Endothelial cell (in vitro differentiated cells): ENCODE measurements at places on chromosomes 7 and 10. TPM values are rescaled to one million over a fixed set of nuclear protein-coding genes. Genes with fewer than 3 reads are reported as not detected.

CCL24 gene
- total RNA-seq: not detected

MCM10 gene
- 7.0 TPM for total RNA-seq

NDUFB8 gene
- 171 TPM for total RNA-seq

UCN3 gene
- not detected for total RNA-seq

CRHR2 gene
- total RNA-seq: 0.38 TPM

- no peak overlapping the region for H3K4me3 ChIP-seq
- H3K27ac ChIP-seq: no peak overlapping the region
- no peaks in the 10 kb centered on the region for H3K36me3 ChIP-seq
- H3K4me1 ChIP-seq: no peaks in the 10 kb centered on the region
Measured at GRCh38 chr7:138388673-138389491, 71.2 kb upstream of the TRIM24 start.

DNA sequence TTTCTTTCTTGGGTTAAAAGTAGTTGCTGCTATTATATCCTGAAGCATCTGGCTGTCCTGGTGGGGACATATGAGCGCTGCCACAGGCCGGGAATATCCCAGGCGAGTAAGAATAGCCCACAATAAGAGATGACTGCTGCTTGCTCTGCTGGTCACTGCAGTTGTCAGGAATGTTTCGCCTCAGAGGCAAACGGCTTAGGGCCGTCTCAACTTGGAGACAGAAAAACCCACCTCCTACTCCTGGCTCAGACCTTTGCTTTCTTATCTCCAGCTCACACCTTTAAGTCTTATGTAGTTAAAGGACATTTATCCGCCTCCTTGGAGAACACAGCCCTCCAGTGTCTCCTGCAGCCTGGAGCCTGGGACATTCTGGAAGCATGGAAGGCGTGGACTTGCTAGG, at the start of gene GJD4:
TSS of gene GJD4 (plus strand) at position 151 of the 400 bp plus-strand sequence. CDS start at position 378, 227 bp downstream.
- no peak within 1 kb of the TSS for H3K4me3 ChIP-seq
- DNase-seq: no peak
- H3K4me1 ChIP-seq: no peaks in the 10 kb centered on the region
- H3K27ac ChIP-seq: no peak within 1 kb of the TSS
- peaks cover 3% of the 10 kb centered on the region for H3K36me3 ChIP-seq

- no peak for DNase-seq
- H3K4me3 ChIP-seq: no peak overlapping the region
- H3K27ac ChIP-seq: no peak overlapping the region
Measured at GRCh38 chr7:102323914-102324195, 32.4 kb downstream of the SPDYE6 start.

GRCh38 chr7:138247568-138248333, 171.5 kb downstream of the AKR1D1 start:
- no peaks in the 10 kb centered on the region for H3K27me3 ChIP-seq
- H3K36me3 ChIP-seq: peaks cover 4% of the 10 kb centered on the region
- DNase-seq: no peak
- H3K27ac ChIP-seq: no peak overlapping the region

DNA sequence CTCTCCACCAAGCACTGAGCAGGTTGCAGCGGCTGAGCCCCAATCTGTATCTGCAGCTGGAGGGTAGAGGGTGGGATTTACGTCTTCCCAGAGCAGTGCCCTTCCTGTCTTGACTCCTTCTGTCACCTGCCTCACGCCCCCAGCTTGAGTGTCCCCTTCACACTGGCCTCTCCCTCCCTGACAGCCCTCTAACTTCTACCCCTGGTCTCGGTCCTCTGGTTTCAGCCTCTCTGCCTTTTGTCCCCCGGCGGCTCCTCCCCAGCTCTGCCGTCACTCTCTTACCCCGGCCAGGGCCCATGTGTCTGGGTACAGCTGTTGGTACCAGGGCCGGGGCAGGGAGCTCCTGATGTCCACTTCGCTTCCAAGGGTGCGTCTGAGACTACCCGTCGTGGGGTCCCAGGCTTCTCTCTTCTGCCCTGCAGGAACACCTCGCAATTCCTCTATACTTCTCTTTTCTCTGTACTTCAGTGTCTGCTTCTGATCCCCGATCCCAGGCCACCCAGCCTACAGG, 654 bp downstream of the MUC3A start:
- no peak for DNase-seq
- H3K4me1 ChIP-seq: peaks cover 2% of the 10 kb centered on the region
- peaks cover 3% of the 10 kb centered on the region for H3K27me3 ChIP-seq
- no peak overlapping the region for H3K27ac ChIP-seq
- H3K4me3 ChIP-seq: no peak overlapping the region
- H3K36me3 ChIP-seq: no peaks in the 10 kb centered on the region

GRCh38 chr7:43247757-43248156, 135.3 kb downstream of the HECW1 start:
- H3K27me3 ChIP-seq: no peaks in the 10 kb centered on the region
- H3K27ac ChIP-seq: no peak overlapping the region
- no peak for DNase-seq
- H3K4me1 ChIP-seq: no peaks in the 10 kb centered on the region
